HCT116 (cell line): ENCODE measurements at places on chromosomes 7 and 10. TPM values are rescaled to one million over a fixed set of nuclear protein-coding genes. Genes with fewer than 3 reads are reported as not detected.

DNA sequence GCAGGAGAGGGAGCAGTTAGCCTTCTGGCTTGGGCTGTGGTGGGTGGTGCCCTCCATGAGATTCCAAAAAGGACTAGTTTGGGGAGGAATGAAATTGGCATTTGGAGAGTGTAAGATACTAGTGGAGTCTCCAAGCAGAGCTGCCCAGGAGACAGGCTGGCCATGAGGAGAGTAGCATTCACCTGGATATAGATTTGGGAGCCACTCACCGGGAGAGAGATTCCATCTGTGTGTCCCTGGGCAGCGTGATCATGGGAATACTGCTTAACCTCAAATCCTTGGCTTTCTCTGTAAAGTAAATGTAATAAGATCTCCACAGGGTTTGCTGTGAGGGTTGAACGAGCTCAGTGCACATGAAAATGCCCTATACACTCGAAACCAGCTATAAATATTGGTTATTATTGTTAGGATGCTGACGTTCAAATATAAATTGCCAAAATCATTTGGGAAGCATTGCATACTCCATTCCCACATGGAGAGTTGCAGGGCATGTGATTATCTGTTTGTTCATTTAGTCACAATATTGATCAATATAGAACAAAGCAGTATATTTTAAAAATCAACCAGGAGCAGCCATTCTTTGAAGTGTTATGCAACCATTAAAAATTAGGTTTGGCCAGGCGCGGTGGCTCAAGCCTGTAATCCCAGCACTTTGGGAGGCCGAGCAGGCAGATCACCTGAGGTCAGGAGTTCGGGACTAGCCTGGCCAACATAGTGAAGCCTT, 143.7 kb downstream of the CUX1 start:
- H3K4me1 ChIP-seq = peaks cover 18% of the 10 kb centered on the region; the same call in 1 of the 2 replicates
- no peak overlapping the region for H3K4me3 ChIP-seq
- no peak for DNase-seq
- no peaks in the 10 kb centered on the region for H3K27me3 ChIP-seq

DNA sequence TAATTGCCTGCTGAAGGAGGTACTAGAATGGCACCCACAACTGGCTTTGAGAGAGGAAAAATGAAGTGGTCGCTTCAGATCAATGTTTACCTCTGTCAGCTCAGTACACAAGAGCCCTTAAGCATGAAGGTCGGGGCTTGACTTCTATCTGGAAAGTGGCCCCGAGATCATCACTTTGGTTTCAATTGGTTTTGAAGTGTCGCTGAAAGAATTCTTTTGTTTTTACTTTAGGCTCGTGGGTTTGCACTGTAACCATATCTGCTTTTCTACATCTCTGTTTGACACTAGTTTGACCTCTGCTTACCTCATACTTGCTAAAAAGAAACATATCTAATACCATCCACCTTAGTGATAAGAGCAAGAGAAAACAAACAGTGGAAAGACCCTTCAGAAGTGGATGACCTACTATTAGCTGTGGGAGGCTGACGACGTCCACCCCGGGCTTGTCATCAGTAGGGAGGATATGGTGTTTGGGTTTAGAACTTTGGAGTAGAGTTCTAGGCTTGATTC, 361.8 kb downstream of the GATA3 start:
- H3K27ac ChIP-seq = no peak overlapping the region
- no peak for DNase-seq
- no peaks in the 10 kb centered on the region for H3K36me3 ChIP-seq

DNA sequence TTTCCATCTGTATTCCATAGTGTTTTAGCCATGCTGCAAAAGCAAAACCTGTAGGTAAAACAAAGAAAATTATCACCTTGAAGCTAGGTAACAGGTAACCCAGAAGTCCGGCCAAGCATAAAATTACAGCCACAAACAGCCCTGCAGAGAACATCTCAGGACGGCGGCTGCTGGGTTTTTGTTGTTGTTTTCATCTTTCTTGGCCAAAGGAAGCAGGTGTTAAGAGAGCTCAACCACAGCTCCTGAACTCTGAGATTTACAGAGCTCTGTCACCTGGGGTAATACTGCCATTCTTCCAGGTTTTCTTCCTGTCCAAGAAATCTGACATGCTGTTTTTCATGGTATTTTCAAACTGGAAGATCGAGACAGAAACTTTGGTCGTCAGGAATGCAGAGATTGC, 847 bp upstream of the SCIN start:
- H3K4me1 ChIP-seq = peaks cover 10% of the 10 kb centered on the region; the same call in 1 of the 2 replicates
- H3K36me3 ChIP-seq = no peaks in the 10 kb centered on the region
- no peaks in the 10 kb centered on the region for H3K27me3 ChIP-seq
- DNase-seq = no peak
- H3K27ac ChIP-seq = no peak overlapping the region

GRCh38 chr7:19747740-19748339, 25.6 kb downstream of the TMEM196 start:
- H3K4me3 ChIP-seq = no peak overlapping the region
- peak; percentile 49 for DNase-seq
- H3K36me3 ChIP-seq = no peaks in the 10 kb centered on the region
- H3K27me3 ChIP-seq = no peaks in the 10 kb centered on the region
- no peak overlapping the region for H3K27ac ChIP-seq
- no peaks in the 10 kb centered on the region for H3K4me1 ChIP-seq

- H3K4me1 ChIP-seq = no peaks in the 10 kb centered on the region
- no peak overlapping the region for H3K4me3 ChIP-seq
- H3K27me3 ChIP-seq = peaks cover 8% of the 10 kb centered on the region
- no peak for DNase-seq
These were observed 69.1 kb upstream of the LANCL2 start for GRCh38 chr7:55296070-55296469.

DNA sequence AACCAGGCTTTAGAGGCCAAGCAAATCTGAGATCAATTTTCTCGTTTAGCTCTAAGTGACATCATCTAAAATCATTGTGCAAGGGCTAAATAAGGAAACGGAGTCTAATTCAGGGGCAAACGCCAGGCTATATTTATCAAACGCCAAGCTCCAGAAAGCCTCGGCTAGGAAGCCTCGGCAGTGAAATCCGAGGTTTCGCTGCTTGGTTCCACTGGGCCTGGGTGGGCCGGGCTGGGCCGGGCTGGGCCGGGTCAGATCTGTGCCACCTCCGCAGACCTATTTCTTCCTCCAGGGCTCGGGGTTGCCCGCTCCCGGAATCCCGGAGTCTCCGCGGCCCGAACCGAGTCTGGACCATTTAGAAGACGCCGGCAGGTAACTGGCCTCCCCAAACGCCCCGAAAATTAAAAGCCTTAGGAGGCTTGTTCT, 459 bp upstream of the FEZF1 start:
- no peak for DNase-seq
- H3K4me1 ChIP-seq = no peaks in the 10 kb centered on the region; the same call in 1 of the 2 replicates
- H3K27me3 ChIP-seq = no peaks in the 10 kb centered on the region
- H3K27ac ChIP-seq = peak overlapping the region; percentile 44; the same call in 1 of the 2 replicates
- no peaks in the 10 kb centered on the region; the same call in 1 of the 2 replicates for H3K36me3 ChIP-seq
- H3K4me3 ChIP-seq = peak overlapping the region; percentile 69

AKR1D1 gene
- 0.10 TPM for total RNA-seq

DIP2C gene
- 15.4 TPM for total RNA-seq

EPHB6 gene
- total RNA-seq = 12.6 TPM

NPC1L1 gene
- 0.15 TPM for total RNA-seq

- no peak for DNase-seq
- H3K4me1 ChIP-seq = no peaks in the 10 kb centered on the region
- H3K36me3 ChIP-seq = no peaks in the 10 kb centered on the region
- H3K27me3 ChIP-seq = no peaks in the 10 kb centered on the region
- H3K27ac ChIP-seq = no peak overlapping the region
These were observed 343.7 kb downstream of the ELMO1 start for GRCh38 chr7:37104822-37105518.

DNA sequence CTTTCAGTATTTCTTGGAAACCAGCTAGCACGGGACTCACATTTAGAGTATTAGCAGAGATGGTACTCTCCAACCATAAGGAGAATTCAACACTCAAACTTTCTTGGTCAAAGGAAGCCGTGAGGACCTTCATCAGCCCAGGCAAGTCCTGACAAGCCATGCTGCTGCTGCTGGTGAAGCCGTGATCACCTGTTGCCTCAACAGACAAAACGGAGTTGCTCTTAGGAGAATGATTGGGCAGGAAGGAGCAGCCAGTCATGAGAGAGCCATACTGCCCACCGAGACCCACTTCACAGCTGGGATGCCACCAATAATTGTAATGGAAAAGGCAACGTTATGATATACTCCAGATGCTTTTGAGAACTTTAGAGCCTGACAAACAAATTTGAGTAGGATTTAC, 60.8 kb upstream of the PLPP4 start:
- H3K4me3 ChIP-seq = no peak overlapping the region
- H3K4me1 ChIP-seq = no peaks in the 10 kb centered on the region
- no peaks in the 10 kb centered on the region for H3K36me3 ChIP-seq
- peaks cover 22% of the 10 kb centered on the region; the same call in 1 of the 2 replicates for H3K27me3 ChIP-seq
- no peak for DNase-seq
- H3K27ac ChIP-seq = no peak overlapping the region
